Caki2 (cell line): ENCODE measurements at places on chromosomes 16 and 17.

DNA sequence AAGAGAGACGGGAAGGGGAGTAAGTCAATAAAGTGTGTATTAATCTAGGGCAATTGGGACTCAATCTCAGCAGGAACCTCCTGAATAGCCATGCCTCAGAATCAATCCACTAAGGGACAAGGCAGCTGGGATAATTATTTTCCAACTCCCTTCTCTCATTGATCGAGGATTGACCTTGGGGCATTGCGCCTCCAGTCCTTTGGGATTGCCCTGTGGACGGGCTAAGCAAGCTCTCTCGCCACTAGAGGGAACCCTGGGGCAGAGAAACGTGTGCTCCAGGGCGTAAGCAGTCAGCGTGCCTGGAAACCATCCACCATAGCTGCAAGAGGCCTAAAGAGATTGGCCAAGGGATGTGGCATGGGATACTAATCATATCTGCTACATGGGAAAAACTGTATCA is 53.9 kb upstream of the ERCC4 start:
- peak; percentile 19 for DNase-seq

DNA sequence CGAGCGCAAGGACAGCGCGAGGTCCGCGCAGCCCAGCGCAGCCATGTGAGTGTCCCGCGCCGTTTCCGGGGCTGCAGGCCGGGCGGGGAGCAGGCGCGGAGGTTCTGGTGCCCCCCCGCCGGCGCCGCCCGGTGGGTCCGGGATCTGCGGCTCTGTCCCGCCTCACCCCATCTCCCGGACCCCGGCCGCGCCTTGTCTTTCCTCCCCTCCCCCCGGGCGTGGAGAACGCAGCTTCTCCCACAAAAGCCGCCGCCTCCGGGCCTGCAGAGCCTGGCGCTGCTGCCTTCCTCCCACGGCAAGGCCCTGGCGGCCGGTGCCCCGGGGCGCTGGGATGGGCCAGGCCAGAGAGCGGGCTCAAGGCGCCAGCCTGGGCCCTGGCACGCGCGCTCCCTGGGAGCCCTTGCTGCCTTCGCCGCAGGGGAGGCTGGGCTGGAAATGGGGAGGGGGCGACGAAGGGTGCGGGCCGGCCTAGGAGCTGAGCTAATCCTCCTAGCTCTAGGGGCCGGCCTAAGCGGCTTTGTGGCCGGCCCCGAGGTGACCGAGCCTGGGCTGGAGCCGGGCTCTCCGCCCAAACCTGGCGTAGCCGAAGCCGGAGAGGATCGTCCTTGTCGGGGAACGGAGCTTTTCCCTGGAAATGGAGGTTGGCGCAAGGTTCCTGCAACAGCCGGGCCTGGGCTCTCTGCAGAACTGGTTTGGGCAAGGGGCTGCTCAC is 397 bp downstream of the RIPOR1 start:
- peak; percentile 47 for DNase-seq

DNA sequence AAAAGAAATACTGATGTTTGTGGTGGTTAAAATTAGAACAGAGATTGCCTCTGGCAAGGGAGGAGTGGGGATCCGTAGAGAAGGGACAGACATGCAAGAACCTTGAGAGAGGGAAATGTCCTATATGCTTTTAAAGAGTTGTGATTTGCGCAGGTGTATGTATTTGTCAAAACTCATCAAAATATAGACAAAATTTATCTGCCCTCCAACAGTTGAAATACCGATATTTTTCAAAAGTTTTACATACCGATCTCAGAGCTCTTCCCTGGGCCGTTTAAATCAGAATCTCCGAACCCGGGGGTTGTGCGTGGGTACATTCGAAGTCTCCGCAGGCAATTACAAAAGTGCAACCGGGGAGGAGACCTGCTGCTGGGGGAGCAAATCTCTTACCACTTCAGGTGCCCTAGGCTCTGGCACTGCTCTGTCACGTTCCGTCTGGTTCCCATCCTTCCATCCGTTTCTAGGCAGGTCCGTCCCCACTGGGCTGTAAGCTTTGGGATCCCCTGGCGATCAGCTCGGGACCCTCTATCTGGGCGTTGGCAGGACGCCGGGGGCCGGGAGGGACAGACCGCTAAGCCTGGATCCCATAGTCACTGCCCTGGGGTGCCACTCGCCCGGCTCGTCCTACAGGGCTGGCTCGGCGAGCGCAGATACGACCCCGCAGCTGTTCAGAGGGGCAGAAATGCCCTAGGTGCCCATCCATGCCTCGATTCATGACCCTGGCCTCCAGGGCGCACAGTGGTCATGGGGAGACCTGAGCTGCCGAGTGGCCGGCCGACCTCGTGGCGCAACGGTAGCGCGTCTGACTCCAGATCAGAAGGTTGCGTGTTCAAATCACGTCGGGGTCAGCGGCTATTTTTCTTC is 4.2 kb downstream of the BORCS6 start:
- peak; percentile 75 for DNase-seq

GRCh38 chr17:15456972-15457722 is 10.3 kb downstream of the CDRT4 start:
- no peak for DNase-seq

DNA sequence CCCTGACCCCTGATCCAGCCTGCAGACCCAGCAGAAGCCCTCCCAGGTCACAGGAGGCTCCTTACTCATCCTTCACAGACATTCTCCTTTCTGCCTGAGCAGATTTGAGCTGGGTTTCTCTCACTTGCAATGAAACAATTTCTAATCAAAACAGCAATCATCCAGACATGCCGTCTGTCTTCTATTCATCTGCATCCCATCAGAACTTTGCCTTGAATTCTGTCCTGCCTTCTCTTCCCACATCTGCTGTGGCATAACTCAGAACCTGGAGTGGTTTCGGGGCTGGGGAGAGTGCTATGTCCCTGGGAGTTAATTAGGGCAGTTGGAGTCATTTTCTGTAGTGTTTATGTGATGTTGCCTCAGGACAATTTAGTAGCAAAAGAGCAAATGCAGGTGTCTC is 278.6 kb downstream of the CBLN1 start:
- no peak for DNase-seq

GRCh38 chr17:50517011-50517410 is 8.8 kb downstream of the MYCBPAP start:
- DNase-seq, result no peak

DNA sequence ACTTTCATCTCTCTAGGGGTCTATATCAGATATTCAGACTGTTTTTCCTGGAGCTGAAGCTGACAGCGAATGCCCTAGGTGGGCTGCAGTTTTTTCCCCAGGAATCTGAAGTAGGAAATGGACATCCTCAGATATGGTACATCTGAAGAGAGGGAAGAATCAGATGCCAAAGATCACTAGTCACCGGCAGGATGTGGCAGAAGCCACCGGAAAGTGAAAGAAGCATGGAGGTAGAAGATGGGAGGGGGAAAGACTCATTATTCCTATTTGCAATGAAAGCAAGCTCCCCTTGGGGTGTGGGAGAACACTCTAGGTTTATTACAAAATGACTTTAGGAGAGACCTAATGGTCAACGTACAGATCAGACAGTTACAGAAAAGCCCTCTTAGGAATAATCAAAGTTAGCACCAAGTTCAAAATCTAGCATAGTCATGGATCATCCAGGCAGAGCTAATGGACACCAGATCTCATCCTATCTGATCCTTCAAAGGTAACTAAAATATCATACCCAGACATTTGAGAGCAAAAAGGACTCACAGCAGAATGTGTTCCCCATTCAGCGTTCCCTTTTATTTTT is 110.7 kb downstream of the HS3ST3A1 start:
- no peak for DNase-seq

GRCh38 chr17:38444151-38444550 is 15.9 kb downstream of the ARHGAP23 start:
- peak; percentile 54 for DNase-seq

GRCh38 chr17:21140911-21141310 is 14.1 kb downstream of the DHRS7B start:
- DNase-seq, result no peak

DNA sequence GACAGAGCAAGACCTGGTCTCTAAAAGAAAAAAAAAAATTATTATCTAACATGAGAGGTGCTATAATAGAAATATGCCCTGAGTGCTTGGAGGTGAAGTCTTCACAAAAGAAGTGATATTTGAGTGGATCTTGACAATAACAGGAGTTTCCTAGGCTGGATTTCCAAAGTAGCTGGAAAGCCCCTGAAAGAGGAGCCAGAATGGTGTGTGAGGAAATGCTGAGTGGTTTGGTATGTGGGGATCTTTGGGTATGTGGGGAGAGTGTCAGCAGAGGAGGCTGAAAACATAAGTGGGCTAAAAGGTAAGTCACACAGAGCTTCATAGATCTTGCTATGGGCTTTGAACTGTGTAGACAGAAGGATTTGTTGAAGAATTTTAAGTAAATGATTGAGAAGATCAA is 100.1 kb downstream of the YPEL2 start:
- DNase-seq, result no peak
